ENCODE measurements at places on chromosomes 2 and 18.

GRCh38 chr2:206565666-206566065, 76.6 kb upstream of the FAM237A start:
- no peak for DNase-seq

GRCh38 chr2:181128199-181128598, 147.8 kb downstream of the UBE2E3 start:
- no peak for DNase-seq

- no peak for DNase-seq
Measured at GRCh38 chr2:65742977-65743376, 310.6 kb upstream of the SPRED2 start.

- DNase-seq, result no peak
Measured at GRCh38 chr2:233999182-233999581, 51.3 kb upstream of the SPP2 start.

- no peak for DNase-seq
Measured at GRCh38 chr18:12256951-12257350, 2.8 kb downstream of the CIDEA start.

GRCh38 chr18:49639643-49640391, 78.0 kb downstream of the LIPG start:
- DNase-seq, result no peak

- DNase-seq, result no peak
Measured at GRCh38 chr18:24003903-24004640, 10.5 kb upstream of the TTC39C start.

- DNase-seq, result no peak
Measured at GRCh38 chr18:63336366-63337099, 17.0 kb upstream of the BCL2 start.

DNA sequence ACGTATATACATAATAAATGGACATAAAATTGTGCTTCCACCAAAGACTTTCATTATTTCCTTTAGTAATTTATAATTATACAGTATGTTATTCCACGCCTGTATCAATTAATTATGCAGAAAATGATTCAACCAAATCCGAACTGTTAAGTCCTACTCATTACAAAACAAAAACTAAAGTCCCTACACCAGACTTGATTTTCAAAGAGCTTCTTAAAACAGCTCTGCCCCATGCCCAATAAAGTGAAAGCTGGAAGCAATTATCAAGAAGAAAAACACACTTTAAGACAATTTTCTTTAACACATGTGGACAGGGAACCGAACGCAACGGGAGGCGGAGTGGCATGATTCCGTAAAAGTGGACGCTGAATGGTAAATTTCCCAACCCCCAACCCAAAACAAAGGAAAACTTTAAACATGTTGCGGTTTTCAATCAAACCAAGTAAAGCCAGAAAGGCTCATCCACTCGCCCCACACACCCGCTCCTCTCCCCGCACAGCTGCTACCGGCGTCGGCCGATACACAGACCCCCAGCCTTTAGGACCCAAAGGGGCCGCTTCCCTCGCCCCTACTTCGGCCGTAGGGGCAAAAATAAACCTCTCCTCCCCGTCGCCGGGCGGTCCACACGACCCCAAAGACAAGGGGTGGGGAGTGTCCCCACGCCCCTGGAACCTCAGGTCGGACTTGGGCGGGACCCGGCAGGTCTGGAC, 705 bp downstream of the YES1 start:
- peak; percentile 4 for DNase-seq

- no peak for DNase-seq
Measured at GRCh38 chr2:16978301-16978700, 312.7 kb upstream of the CYRIA start.

- DNase-seq, result no peak
Measured at GRCh38 chr2:157504623-157505022, 60.7 kb upstream of the CYTIP start.

GRCh38 chr2:235516257-235516656, 22.4 kb downstream of the AGAP1 start:
- no peak for DNase-seq

DNA sequence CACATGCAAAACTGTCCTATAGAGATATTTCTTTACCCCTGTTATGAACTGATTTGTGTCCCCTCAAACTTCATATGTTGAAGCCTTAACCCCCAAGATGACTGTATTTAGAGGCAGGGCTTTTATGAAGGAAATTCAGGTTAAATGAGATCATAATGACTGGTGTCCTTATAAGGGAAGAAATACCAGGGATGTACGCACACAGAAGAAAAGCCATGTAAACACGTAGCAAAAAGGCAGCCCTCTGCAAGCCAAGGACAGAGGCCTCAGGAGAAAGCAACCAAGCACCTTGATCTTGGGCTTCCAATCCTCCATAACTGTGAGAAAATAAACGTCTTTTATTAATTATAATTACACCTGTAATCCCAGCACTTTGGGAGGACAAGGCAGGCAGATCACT, 101.3 kb upstream of the NDUFV2 start:
- no peak for DNase-seq
